ENCODE measurements at places on chromosomes 3 and 15. TPM values are rescaled to one million over a fixed set of nuclear protein-coding genes. Genes with fewer than 3 reads are reported as not detected.

The CNTN6 gene
- 6.5 TPM for total RNA-seq

The CPLX3 gene
- total RNA-seq: 4.0 TPM

The VILL gene
- total RNA-seq: 11.2 TPM

The VPS13C gene
- 125 TPM for total RNA-seq

The SLC6A1 gene
- 356 TPM for total RNA-seq

The CAMP gene
- not detected for total RNA-seq

The MEIS2 gene
- total RNA-seq: 30.4 TPM

The RMDN3 gene
- total RNA-seq: 80.5 TPM

The FSIP1 gene
- total RNA-seq: 8.9 TPM

The CCDC50 gene
- total RNA-seq: 38.9 TPM

The SIDT1 gene
- 48.6 TPM for total RNA-seq

The KBTBD13 gene
- total RNA-seq: 0.15 TPM

The MFGE8 gene
- total RNA-seq: 139 TPM

The CRBN gene
- 105 TPM for total RNA-seq

The MUSTN1 gene
- total RNA-seq: 1.4 TPM

The CMTM8 gene
- 2.9 TPM for total RNA-seq

The CILP gene
- total RNA-seq: 0.37 TPM

The WDR93 gene
- 0.75 TPM for total RNA-seq

The DAZL gene
- not detected for total RNA-seq

The TRPM1 gene
- total RNA-seq: 1.9 TPM

The GPR62 gene
- total RNA-seq: 4.8 TPM

The GXYLT2 gene
- total RNA-seq: 11.3 TPM

The GP5 gene
- total RNA-seq: 0.48 TPM

The CCRL2 gene
- total RNA-seq: 1.7 TPM

The NTRK3 gene
- 132 TPM for total RNA-seq

The ADAMTSL3 gene
- total RNA-seq: 8.1 TPM

The MYH15 gene
- total RNA-seq: 3.2 TPM
